ENCODE measurements at places on chromosomes 5 and 9.

DNA sequence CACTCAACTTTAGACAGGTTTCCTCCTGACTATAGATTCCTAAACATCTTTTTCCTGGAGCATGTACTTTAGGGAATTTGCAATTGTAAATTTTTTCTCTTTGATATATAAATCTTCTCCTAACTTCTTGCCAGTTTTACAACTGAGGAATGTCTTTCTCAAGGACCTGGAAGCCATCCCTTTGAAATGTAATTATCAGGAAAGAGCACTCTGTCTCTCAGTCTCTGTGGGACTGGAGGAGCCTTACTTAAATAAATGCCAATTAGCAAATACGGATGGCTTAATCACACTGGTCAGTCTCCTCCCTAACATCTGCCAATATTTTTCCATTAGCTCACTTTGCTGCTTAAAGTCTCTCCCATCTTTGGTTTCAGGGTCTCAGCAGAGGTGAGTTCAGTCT, 344.3 kb upstream of the ARRDC3 start:
- DNase-seq: no peak

DNA sequence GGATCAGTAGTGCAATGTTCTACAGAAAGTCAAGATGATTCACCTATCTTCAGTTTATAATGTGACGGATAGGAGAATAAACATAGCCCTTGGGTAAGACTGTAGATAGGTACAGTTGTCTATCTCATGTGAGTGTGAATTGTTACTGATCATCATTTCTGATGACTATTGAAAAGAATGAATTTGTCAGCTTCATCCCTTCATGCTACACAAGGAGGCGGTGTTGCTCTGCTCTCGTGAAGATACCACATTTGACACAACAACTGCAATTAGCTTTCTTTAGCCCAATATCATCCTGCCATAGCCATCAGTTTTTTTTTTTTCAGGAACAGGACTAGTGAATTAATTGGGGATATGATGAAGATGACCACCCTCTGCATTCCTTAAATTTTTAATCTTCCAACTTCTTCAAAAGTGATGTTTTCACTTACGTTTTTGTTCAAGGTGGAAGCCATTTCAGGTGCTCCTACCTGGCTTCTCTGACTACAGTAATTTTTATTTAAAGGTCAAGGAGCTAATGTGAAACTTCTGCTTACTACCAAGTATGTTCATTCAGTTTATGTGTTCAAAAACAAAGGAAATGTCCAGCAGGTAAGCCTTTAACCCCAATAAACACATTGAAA, 152.9 kb upstream of the MOCS2 start:
- DNase-seq: no peak

DNA sequence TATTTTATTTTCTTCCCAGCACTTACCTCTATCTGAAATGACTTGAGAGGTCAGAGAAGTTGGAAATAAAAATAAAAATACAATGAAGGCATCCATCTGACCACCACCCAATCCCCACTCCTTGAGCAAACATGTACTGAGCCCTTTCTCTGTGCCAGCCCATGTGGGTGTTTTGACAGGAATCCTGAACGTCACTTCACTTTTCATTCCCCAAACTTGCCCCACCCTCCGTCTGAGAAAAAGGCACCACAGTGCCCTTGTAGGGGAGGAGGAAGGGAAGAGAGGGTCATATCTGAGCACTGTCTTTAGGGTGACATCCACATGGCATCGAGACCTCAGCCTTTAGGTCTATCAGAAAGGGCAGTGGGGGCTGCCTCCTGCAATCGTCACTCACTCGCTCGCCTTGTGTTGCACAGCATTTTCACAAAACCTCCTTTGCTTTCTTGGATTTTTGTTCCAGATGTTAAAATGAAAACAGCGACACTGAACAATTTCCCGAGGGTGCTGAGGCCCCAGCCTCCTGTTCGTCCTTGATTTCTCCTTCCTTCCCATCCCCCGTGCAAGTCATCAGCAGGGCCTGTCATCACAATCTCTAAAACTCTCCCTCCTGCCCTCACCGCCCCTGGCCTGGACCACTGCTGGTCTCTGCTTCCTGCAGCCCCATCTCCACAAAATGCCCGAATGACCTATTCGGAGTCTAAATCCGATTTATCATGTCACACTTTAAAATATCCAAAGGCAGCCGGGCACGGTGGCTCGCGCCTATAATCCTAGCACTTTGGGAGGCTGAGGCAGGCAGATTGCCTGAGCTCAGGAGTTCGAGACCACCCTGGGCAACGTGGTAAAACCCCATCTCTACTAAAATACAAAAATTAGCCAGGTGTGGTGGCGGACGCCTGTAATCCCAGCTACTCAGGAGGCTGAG, 13.0 kb downstream of the HIGD2A start:
- DNase-seq: no peak

DNA sequence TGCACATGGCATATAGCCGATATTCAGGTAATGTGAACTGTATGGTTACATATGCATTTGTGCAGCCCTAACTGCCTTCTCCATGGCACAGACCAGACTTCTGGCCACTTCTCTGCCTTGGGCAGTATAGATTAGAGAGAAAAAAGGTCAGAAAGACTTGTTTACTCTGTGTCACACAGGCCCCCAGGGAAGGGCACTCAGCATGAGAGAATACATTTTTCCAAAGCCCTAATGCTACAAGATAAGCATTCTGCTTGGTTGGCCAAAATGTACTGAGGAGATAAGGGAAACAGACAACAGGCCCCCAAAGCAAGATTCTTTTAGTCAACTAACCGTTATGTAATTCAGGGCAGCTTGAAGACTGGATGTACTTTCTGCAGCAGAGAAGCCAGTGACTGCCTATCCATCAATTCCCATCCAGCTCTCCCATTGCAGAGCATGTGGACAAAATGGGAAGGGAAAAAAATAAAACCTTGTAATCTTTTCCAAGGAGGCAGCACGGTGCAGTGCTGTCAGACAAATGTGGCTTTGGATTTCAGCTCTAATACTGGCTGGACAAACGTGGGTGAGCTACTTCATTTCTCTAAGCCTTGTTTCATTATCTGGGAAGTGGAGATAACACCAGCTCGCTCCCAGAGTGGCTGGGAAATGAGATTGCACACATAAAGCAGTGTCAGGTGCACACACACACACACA, 205.9 kb downstream of the NSG2 start:
- DNase-seq: no peak

DNA sequence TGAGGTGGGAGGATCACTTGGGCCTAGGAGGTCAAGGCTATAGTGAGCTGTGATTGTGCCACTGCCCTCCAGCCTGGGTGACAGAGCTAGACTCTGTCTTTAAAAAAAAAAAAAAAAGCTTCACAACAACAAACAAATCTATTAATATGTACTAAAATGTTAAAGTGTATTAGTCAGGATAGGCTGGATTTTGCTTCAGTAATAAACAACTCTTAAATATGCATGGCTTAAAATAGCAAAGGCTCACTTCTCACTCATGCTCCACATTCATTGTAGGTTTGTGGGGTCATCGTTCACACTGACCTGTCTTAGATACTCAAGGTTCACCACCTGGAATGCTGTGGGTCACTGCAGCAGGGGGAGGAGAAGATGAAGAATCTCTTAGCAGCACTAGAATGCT, 33.8 kb upstream of the COL15A1 start:
- no peak for DNase-seq

DNA sequence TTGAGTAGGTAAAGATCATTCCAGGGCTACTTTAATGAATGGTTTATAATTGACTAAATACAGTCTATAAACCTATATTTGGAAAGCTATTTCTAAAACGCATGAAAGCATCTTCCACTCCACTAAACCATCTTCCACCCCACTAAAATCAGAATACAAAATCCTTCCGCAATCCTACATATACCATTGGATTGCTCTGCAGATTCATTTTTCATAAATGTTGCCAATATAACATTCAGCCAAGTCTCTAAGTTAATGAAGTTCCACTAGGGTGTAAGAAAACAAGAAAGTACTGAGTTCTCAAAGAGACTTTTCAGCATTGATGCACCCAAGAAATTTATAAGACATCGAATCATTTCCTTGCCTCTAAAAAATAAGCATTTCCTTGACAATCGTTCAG, 4.7 kb downstream of the SLC24A2 start:
- DNase-seq: no peak

- no peak for DNase-seq
These were observed 40.0 kb downstream of the AMBP start for GRCh38 chr9:114037961-114038723.

DNA sequence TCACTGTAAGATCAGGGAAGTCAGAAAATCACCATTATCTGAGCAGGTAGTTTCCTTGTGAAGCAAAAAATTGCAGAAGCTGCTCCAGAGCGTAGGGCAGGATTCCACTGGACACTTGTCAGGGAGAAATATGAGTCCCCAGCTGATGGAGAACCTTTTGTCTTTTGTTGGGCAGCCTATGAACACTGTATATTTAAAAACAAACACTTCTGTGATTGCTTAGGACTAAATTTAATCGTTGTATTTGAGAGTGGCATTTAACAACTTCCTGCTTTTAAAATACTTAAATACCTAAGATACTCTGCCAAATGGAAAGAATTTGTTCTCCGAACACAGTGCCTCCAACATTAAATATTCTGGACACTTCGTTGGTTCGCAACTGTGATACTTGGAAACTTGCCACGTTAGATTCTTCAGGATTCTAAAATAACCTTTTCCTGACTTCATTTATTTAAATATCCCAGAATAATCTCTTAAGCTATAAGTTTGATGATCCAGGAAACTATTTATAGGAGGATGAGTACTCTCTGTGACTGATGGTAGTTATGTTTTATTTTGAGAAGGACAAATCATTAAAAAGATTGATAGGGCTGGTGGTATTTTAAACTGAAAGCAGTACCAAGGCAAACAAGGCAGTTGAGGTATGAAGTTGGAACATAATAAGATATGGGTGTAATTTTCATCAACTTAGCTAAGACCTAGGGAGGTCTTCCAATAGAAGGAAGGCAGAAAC, 2.7 kb upstream of the HSPA4 start:
- DNase-seq: no peak

- DNase-seq: no peak
These were observed 71.4 kb downstream of the DCP2 start for GRCh38 chr5:113047733-113048652.

- no peak for DNase-seq
These were observed 762.1 kb upstream of the TYRP1 start for GRCh38 chr9:11931109-11931508.

DNA sequence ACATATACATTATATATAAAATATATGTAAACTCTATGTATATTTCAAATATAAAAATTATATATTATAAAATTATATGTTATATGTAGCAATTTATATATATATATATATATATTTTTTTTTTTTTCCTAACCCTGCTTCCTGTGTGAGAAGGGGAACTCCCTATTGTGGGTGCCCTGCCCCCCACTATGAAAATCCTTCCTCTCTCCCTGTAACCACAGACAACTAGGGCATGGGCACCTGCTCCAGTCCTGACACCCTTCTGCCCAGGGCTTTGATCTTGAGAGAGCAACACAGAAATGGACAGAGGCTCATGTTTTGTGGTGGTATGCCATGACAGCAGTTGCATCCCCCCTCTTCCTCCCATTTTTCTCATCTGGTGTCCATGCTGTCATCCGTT, 148.7 kb upstream of the IL12B start:
- DNase-seq: no peak

GRCh38 chr5:24998641-24999040, 353.9 kb upstream of the CDH10 start:
- DNase-seq: no peak

DNA sequence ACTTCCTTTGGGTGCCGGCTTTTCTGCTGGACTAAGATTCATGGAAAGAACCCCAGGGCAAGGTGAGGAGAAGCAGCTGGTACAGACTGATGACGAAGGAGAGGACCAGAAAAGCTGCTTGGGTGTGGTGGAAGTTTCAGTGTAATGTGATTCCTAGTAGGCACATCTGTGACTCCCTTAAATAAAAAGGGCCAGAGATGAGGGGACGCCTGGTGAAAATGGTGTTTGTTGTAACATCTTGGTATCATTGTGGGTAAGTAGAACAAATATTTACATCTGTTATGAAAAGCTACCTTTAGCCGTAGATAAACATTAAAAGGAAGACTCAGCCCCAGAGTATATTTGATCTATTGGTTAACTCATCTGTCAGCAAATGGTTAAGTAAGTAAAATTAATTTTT, 33.8 kb downstream of the OTULINL start:
- no peak for DNase-seq

DNA sequence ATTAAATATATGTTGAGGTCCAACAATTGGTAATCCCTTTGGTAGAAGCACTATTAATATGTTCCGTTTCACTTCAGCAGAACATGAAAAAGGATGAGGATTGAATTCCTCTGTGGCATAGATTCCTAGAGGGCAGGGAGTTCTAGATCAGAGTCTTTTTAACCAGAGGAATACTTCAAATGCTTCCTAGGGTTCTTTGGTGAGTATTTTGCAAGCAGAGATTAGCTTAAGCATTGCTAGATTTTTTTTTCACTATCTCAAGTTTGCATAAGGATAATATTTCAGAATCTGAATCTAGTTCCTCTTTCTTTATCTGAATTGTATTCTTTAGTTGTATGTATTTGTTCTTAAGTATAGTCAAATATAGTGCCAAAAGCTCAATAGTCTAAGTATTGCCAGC, 116.6 kb upstream of the ADAMTSL1 start:
- no peak for DNase-seq

DNA sequence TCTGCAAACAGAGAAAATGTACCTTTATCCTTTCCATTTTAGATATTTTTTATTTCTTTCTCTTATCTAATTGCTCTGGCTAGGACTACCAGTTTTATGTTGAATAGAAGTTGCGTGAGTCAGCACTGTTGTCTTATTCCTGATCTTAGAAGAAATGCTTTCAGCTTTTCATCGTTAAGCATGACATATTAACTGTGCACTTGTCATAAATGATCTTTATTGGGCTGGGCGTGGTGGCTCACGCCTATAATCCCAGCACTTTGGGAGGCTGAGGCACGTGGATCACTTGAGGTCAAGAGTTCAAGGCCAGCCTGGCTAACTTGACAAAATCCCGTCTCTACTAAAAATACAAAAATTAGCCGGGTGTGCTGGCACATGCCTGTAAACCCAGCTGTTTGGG, 8.2 kb upstream of the ECM2 start:
- DNase-seq: no peak
